Right renal pelvis (tissue), 4 donors: ENCODE measurements at places on chromosomes 1 and 21. TPM values are rescaled to one million over a fixed set of nuclear protein-coding genes. Genes with fewer than 3 reads are reported as not detected.

PHLDA3 gene
- polyA plus RNA-seq: 12.5 TPM

DHRS3 gene
- polyA plus RNA-seq: 73.3 TPM

RAB7B gene
- 3.1 TPM for polyA plus RNA-seq

PTGER3 gene
- 55.2 TPM for polyA plus RNA-seq

SDHC gene
- polyA plus RNA-seq: 272 TPM

BPNT1 gene
- polyA plus RNA-seq: 53.9 TPM

RHEX gene
- polyA plus RNA-seq: 6.4 TPM

SMIM1 gene
- polyA plus RNA-seq: 15.3 TPM

TNNI3K gene
- polyA plus RNA-seq: 0.62 TPM

PROK1 gene
- 0.70 TPM for polyA plus RNA-seq

THAP3 gene
- 22.8 TPM for polyA plus RNA-seq

AKR7A2 gene
- polyA plus RNA-seq: 82.9 TPM

MPL gene
- 0.84 TPM for polyA plus RNA-seq

UTS2 gene
- 0.37 TPM for polyA plus RNA-seq

VANGL2 gene
- 32.8 TPM for polyA plus RNA-seq

DNAH14 gene
- 15.3 TPM for polyA plus RNA-seq

WNT3A gene
- 0.49 TPM for polyA plus RNA-seq

LENEP gene
- polyA plus RNA-seq: 0.43 TPM

TIAM1 gene
- polyA plus RNA-seq: 11.7 TPM
